ENCODE measurements at places on chromosomes 4 and X.

DNA sequence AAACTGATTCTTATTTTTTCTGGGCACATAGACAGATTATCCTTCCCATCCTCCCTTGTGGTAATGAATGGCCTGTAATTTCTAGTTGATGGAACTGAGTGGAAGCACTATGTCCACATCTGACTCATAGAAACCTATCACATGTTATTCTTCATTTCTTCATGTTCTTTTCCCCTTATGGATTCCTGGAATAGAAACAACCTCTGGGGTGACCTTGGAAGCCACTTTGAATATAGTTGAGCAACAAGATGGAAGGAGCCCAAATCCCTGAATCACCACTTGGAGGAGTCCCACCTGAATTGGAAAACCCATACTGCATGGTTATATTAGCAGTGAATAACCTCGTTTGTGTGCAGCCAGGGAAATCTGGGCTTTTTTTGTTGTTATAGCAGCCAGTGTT, 137.8 kb downstream of the MID1IP1 start:
- DNase-seq = no peak

DNA sequence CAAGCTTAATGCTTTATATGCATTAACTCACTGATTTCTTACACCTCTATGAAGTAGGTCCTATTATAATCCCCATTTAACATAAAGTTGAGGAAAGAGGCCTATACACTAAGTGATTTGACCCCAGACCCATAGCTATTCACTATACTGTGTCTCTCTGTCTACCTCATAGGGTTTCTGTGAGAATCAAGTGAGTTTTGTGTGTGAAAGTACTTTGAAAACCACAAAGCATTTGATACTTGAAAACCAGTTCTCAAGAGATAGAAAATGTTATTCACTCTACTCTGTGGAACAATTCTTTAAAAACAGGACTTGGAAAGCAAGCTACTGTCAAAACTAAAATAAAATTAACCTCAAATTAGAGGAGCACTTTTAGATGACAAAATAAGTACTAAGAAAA, 35.0 kb downstream of the SHROOM3 start:
- DNase-seq = no peak

GRCh38 chr4:144547678-144548298, 98.2 kb upstream of the HHIP start:
- DNase-seq = no peak

GRCh38 chr4:23814587-23814986, 75.3 kb downstream of the PPARGC1A start:
- no peak for DNase-seq

DNA sequence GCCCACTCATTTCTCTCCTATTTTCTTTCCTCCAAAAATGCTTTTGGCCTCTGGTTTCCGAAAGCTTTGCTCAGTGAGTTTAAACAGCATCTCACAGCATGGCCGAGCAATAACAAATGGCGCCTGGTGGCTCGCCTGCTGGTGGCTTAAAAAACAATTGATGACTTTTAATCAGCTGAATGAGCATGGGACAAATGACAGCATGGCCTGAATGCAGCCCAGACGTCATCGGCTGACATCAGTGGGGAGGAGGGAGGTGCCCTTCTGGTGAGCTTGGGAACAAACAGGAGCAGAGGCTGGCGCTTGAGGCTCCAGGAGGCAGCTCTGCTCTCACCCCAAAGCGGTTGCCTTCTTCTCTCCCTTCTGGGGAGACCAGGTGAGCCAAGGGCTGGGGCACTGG, 286.4 kb downstream of the BCOR start:
- DNase-seq = no peak

- no peak for DNase-seq
Measured at GRCh38 chr4:13171292-13172057, 312.7 kb downstream of the RAB28 start.

DNA sequence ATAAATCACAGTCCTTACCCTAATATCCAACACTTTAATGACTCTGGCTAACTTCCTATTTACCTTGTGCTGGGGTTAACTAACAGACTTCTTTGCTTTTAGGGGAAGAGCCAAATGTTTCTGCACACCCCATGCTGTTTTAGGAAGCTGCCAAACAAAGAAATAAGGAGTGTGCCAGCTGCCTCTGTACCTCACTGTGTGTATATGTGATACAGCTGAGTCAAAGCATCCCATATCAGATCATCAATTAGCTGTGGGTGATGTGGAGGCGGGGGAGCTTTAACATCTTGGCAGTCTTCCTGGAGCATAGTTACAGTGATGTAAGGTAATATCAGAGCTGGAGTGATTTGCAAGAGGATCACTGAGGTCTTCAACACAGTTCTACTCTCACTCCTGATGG, 95.4 kb downstream of the COL25A1 start:
- DNase-seq = no peak
